ENCODE measurements at places on chromosomes 4 and X.

DNA sequence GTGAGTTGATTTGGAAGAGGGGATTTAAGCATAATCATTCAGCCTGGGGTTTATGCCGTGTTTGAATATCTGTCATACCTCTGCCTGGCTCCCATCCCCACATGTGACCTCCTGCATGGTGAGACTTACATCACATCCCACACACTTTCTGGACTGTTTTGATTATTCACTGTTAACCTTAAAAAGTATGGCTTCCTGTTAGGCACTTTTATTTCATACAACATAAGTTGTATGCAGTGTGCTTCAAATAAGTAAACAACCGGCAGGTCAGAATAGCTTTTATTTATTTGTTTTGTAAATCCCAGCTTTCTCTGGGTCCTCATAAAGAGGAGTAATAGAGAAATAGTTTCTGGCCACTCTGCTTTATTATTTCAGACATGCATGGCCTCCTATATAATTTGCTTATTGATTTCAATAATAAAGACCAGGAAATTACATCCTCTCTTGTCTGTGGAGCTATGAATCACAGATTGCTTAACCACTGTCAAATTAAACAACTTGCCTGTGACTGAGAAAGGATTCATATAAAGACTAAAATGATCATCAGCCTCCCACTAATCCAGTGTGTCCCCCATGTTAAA lies 376.8 kb upstream of the ZFP42 start:
- no peak for DNase-seq
- no peak overlapping the region for H3K4me3 ChIP-seq
- H3K27me3 ChIP-seq: no peaks in the 10 kb centered on the region
- H3K4me1 ChIP-seq: no peaks in the 10 kb centered on the region

DNA sequence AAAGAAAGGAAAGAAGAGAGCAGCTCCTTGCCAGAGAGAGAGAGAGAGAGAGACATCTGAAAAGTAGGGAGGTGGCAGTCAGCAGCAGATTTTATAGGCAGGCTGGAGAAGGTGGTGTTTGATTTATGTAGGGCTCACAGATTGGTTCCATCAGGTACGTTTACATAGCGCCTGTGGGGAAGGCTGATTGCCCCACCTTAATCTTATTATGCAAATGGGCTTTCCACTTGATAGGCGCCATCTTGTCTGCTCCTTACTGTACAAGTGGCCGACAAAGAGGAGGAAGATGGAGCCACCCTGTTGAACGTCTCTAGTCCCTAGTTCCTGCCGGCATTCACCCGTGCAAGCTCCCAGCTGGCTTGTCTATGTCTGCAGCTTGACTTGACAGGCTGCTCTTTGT lies 49.1 kb upstream of the DHRSX start:
- H3K36me3 ChIP-seq: no peaks in the 10 kb centered on the region
- no peaks in the 10 kb centered on the region for H3K4me1 ChIP-seq
- no peaks in the 10 kb centered on the region for H3K27me3 ChIP-seq
- H3K27ac ChIP-seq: no peak overlapping the region
- no peak overlapping the region for H3K4me3 ChIP-seq

- DNase-seq: no peak
- no peaks in the 10 kb centered on the region for H3K4me1 ChIP-seq
- no peak overlapping the region for H3K27ac ChIP-seq
- H3K36me3 ChIP-seq: no peaks in the 10 kb centered on the region
Observed at GRCh38 chrX:110131031-110131430, 128.1 kb downstream of the TMEM164 start.

DNA sequence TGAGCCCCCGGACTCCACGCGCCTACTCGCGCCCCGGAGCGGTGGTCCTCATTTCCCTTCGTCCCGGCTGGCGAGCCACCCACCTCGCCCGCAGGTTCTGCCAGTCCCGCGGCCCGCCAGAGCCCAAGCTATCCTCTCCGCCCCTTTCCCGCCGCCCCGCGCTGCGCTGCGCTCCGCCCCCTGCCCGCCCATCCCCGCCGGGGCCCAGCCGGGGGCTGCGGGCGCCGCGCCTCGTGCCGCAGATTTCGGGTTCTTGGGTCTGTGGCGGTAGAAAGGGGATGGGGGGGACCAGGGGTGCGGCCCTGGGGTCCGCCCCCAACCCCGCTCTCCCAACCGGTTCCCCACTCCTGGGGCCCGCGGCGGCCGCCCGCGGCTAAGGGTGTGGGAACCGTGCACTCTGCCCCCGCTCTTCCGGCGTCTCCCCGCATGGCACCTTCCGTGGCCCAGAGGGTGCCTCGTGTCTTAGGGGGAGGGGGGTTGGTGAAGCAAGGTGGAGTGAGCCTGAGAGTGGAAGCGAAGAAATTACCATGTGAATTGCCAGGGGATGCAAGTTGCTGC lies 650.8 kb upstream of the DIPK2B start:
- DNase-seq: no peak
- peak overlapping the region; percentile 84 for H3K27ac ChIP-seq
- H3K4me1 ChIP-seq: peaks cover 10% of the 10 kb centered on the region
- no peaks in the 10 kb centered on the region for H3K27me3 ChIP-seq

- no peak overlapping the region for H3K4me3 ChIP-seq
- no peaks in the 10 kb centered on the region for H3K36me3 ChIP-seq
- no peak for DNase-seq
- H3K27ac ChIP-seq: peak overlapping the region; percentile 42
- H3K27me3 ChIP-seq: no peaks in the 10 kb centered on the region
- H3K4me1 ChIP-seq: no peaks in the 10 kb centered on the region
Observed at GRCh38 chr4:119755599-119755998, 127.0 kb upstream of the PDE5A start.

DNA sequence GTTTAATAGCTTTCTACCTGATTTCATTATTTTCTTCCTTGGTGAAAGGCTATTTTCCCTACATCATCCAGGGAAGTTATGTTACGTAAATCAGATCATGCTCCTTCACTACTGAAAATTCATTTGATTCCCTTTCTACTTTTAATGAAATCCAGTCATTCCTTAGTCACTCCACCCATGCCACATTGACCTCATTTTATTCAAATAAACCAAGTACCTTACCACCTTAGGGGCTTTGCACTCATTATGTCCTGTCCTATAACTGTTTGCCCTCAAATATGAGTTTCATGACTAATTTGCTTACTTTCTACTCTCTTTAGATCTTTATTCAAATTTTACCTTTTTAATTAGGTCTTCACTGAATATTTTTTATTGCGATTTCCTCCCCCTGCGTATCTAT lies 374.0 kb downstream of the GRID2 start:
- no peak overlapping the region for H3K27ac ChIP-seq
- H3K36me3 ChIP-seq: no peaks in the 10 kb centered on the region
- no peaks in the 10 kb centered on the region for H3K4me1 ChIP-seq
- no peaks in the 10 kb centered on the region for H3K27me3 ChIP-seq
- no peak for DNase-seq

- no peak overlapping the region for H3K4me3 ChIP-seq
- no peaks in the 10 kb centered on the region for H3K27me3 ChIP-seq
- no peak overlapping the region for H3K27ac ChIP-seq
- no peaks in the 10 kb centered on the region for H3K36me3 ChIP-seq
- no peak for DNase-seq
- no peaks in the 10 kb centered on the region for H3K4me1 ChIP-seq
Observed at GRCh38 chrX:3532581-3533085, 180.8 kb downstream of the PRKX start.

DNA sequence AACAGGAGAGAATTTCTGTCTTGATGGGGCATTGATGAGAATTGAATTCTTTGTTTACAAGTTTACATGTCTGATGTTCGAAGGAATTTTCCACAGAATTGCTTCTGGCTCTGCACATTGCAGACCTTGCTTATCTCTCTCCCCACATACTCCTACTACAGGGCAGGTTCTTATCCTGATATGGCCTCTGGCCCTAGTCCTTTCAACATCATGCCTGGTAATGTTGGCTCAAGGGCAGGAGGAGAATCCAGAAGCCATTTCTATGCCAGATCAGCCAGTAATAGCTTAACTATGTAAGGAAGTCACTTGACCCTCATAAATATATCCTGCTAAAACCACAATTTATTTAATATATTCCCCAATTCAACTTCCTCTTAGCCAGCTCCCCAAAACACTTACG lies 24.3 kb upstream of the TSPAN5 start:
- no peaks in the 10 kb centered on the region for H3K36me3 ChIP-seq
- H3K4me1 ChIP-seq: peaks cover 3% of the 10 kb centered on the region
- H3K27me3 ChIP-seq: no peaks in the 10 kb centered on the region

DNA sequence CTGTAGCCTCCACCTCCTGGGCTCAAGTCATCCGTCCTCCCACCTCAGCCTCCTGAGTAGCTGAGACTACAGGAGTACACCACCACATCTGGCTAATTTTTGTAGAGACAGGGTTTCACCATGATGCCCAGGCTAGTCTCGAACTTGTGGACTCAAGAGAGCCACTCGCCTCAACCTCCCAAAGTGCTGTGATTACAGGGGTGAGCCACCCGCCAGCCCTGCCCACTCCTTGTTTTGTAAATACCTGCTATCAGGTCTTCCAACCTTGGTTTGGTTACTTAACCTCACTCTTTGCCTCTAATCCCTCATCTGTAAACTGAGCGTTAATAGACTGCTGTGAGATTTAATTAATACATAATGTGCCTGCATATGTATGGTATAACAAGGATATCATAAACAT lies 803 bp downstream of the CNGA1 start:
- DNase-seq: no peak
- no peak overlapping the region for H3K27ac ChIP-seq
- no peak overlapping the region for H3K4me3 ChIP-seq
- H3K27me3 ChIP-seq: no peaks in the 10 kb centered on the region
- H3K36me3 ChIP-seq: 0 out of 2 replicates have a peak, but pooled peaks cover 3% of the 10 kb centered on the region
- H3K4me1 ChIP-seq: no peaks in the 10 kb centered on the region

GRCh38 chr4:153733751-153734448 lies 25.9 kb downstream of the RNF175 start:
- H3K4me1 ChIP-seq: no peaks in the 10 kb centered on the region
- H3K27ac ChIP-seq: no peak overlapping the region
- H3K27me3 ChIP-seq: no peaks in the 10 kb centered on the region
- no peak overlapping the region for H3K4me3 ChIP-seq

DNA sequence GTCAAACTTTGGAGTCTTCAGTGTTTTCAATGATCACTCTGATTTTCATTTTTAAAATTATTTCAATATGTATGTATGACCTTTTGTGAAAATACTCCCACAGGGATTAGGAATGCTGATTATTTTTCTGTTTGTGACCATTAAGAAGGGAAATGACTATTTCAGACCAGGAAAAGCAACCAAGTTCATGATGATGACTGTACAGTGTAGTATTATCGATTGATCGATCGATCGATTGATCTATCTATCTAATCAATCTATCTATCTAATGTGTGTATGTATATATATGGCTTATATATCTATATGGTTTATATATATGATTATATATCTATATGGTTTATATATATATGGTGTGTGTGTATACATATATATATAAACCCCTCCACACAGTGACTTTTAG lies 131.5 kb upstream of the VEGFC start:
- H3K4me1 ChIP-seq: no peaks in the 10 kb centered on the region
- DNase-seq: no peak
- H3K27ac ChIP-seq: no peak overlapping the region
- H3K4me3 ChIP-seq: no peak overlapping the region
- H3K36me3 ChIP-seq: no peaks in the 10 kb centered on the region
- no peaks in the 10 kb centered on the region for H3K27me3 ChIP-seq

DNA sequence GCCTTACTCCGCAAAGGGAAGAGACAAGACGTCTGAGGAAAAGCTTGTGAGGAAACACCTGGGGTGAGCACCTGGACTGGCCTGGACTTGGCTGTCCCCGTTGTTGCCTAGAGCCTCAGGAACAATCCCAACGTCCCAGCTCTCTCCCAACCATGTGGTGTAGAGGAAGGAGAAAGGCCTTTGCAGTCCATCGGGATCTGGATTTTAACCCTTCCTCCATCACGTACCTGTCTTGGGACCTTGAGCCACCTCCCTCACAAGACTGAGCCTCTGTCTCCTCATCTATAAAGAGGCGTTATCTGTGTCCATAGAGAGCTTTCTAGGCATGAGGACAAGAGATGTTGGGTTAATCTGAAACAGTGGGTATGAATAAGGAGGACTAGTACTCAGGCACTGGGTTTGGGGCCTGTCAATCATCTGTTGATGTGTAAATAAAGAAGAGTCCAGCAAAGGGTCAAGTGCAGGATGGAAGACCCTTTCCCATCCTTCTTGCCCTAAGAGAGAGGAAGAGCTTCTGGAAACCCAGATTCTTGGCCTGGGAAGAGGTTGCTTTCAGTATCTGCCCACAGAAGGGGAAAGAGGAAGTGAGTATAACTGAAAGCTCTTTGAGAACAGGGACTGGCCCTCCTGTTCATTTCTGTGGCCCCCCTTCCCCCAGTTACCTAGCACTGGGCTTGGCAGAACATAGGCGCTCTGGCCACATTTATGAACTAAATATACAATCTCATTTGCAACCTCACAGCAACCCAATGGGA lies 137.1 kb downstream of the PJA1 start:
- H3K27me3 ChIP-seq: no peaks in the 10 kb centered on the region
- H3K27ac ChIP-seq: no peak overlapping the region
- no peak for DNase-seq
- no peaks in the 10 kb centered on the region for H3K36me3 ChIP-seq
- no peaks in the 10 kb centered on the region for H3K4me1 ChIP-seq

DNA sequence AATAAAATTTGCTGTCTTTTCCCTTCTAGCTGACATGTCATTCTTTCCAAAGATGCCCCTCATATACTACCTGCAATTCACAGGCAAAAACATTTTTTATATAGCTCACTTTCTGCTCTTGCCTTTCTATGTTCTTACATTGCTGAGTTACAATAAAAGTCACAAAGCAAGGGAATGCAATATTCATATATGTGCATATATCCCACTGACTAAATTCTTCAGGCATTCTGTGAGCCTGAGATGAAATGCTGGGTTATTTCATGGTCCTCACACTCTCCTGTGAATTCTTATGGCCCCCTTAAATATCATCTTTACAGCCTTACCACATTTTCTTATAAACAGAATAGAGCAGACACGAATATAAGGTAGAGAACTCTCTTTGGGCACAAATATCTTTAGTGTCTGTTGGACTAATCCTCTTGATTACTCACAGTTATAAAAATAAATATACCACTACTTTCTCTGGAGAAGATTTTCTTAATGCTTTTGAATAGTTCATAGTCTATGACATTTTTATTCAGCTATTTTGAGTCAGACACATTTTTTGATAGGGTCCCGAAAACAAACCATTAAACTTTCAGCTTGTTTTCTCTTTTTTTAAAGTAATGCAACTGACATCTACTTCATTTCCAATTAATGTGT lies 84.1 kb upstream of the H2AZ1 start:
- H3K36me3 ChIP-seq: no peaks in the 10 kb centered on the region
- no peaks in the 10 kb centered on the region for H3K27me3 ChIP-seq
- DNase-seq: no peak
- H3K4me1 ChIP-seq: no peaks in the 10 kb centered on the region

DNA sequence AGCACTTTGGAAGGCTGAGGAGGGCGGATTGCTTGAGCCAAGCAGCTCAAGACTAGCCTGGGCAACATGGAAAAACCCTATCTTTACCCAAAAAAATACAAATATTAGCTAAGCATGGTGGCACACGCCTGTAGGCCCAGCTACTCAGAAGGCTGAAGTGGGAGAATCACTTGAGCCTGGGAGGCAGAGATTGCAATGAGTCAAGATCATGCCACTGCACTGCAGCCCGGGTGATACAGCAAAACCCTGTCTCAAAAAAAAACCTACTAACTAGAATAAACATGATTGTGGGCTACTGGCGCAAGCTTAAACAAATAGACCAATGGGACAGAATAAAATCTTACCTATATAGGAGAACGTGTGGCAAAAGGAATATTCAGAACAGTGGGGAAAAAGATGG lies 7.3 kb downstream of the CDKL2 start:
- no peak for DNase-seq
- H3K27ac ChIP-seq: no peak overlapping the region
- H3K4me1 ChIP-seq: no peaks in the 10 kb centered on the region
- no peak overlapping the region for H3K4me3 ChIP-seq
- H3K27me3 ChIP-seq: no peaks in the 10 kb centered on the region

GRCh38 chr4:105784761-105785160 lies 76.2 kb downstream of the GSTCD start:
- no peak overlapping the region for H3K27ac ChIP-seq
- no peaks in the 10 kb centered on the region for H3K36me3 ChIP-seq
- no peaks in the 10 kb centered on the region for H3K4me1 ChIP-seq
- no peak overlapping the region for H3K4me3 ChIP-seq

All from Panc1 (cell line).